ENCODE measurements at places on chromosomes 3 and 15.
A peak's percentile ranks its signal among the peaks of the same experiment; 100 is the strongest.

DNA sequence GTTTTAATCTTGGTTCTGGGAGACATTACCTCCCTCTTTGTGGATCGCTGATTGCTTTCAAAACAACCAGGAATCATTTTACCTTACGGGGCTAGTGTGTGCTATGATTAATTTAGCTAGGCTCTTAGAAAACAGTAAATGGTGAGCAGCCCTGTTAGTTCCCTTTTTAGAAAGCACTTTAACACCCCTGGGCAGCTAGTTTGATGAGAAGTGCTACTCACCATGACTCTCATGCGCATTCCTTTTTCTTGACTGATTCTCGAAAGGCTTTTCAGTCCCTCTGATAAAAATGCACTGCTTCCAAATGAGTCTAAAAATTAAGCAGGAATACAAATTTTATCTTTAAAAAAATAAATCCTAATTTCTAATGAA is 75.3 kb upstream of the LEKR1 start:
- no peak for DNase-seq

DNA sequence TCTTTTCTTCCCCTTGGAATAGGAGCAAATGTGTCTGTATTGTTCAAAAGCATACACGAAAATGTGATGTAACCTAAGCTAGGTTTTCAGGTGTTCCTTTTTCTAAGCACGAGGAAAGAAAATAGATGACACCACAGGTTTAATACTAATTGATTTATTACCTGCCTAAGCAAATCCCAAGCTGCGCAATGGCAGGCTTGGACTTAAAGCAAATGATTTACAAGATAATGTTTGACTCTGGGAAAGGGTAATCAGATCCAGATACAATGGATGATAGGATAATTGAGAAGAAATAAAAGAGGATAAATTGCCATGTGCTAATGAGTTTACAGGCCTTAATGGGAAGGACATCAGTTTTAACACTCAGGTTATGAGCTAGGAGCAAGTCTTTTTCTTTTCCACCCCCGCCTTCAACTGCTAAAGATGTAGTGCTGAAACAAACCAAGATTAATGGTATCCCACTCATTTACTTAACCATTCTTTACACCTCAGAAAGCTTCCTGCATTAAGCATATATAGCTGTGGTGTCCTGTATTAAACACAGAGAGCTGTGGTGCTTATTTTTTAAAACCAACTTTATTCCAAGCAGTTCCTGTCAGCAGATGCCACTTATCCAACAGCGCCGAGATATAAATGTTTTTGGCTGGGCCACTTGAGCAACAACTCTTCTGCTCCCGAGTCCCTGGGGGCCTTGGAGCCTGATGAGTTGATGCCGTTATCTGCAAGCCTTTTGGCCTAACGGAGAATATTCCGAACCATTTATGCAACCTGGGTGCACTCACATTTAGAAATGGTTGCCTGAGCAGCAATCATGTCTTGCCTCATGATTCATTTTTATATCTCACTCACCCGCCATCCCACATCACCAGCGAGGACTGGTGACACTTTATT is 205.5 kb downstream of the MECOM start:
- no peak for DNase-seq

- DNase-seq, result no peak
Observed at GRCh38 chr15:38707802-38708671, 143.4 kb upstream of the RASGRP1 start.

GRCh38 chr3:177050501-177051237 is 146.6 kb downstream of the TBL1XR1 start:
- peak; percentile 17 for DNase-seq

GRCh38 chr15:80695099-80695910 is at the start of gene ABHD17C:
TSS of gene ABHD17C (plus strand) at chr15:80695310. CDS start at chr15:80695430, 120 bp downstream.
- peak; percentile 76 for DNase-seq

DNA sequence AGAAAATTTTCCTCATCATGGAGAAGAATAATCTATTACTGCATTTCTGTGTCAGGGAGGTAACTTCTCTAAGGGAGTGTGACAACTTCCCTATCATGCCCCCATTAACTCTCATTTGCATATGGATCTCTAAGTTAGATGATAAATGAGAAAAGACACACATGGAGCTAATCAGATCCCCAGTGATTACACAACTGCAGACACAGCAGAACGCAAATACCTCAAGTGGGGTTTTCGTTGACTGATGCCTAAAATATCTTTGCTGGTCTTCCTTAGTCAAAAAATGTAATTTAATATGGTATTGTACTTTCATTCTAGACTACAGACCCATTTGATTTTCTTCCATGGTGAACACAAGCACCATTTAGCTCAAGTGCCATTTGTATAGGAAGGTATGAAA is 630.5 kb downstream of the TBL1XR1 start:
- no peak for DNase-seq

DNA sequence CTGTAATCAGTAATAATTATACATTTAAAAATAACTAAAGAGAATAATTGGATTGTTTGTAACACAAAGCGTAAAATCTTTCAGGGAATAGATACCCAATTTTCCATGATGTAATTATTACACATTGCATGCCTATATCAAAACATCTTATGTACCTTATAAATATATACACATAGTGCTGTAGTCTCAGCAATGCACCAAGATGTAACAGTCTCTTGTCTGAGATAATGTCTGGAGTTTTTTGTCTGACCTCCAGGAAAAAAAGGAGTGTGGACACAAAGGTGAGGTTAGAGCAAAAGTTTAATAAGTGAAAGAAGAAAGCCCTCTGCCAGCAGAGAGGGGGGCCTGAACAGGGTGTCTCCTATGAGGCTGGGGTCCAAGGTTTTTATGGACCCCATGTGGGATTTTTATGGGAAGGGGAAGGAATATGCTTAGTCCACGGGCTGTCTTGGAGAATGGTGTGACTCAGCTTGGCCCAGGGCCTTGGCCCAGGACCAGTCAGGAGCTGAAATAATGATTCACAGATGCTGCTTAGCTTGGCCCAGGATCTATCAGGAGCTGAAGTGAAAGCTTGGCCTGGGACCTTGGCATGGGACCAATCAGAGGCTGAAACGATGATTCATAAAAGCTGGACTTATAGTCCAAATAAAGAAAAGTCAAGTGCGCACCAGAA is 545.0 kb downstream of the ZPLD1 start:
- no peak for DNase-seq

- no peak for DNase-seq
Observed at GRCh38 chr3:126353694-126354321, 3.4 kb downstream of the KLF15 start.

DNA sequence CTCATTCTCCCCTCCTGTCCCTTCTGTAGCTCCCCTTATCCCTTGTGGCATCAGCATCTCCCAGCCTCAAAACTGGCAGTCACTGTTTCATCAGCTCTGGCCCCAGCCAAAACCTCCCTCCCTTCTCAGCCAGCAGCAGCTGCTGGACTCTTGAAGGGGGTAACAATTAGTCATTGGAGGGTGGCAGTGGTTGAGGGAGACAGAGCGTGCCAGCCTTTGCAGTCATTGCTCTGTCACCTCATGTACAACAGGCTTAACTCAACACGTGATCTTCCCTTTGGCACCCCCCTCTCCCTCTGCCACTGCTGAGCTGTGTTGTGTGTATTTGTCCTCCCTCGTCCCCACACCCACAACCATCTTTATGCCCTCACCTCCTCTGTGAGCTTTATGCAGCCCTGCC is 28.2 kb downstream of the RBP2 start:
- DNase-seq, result no peak

DNA sequence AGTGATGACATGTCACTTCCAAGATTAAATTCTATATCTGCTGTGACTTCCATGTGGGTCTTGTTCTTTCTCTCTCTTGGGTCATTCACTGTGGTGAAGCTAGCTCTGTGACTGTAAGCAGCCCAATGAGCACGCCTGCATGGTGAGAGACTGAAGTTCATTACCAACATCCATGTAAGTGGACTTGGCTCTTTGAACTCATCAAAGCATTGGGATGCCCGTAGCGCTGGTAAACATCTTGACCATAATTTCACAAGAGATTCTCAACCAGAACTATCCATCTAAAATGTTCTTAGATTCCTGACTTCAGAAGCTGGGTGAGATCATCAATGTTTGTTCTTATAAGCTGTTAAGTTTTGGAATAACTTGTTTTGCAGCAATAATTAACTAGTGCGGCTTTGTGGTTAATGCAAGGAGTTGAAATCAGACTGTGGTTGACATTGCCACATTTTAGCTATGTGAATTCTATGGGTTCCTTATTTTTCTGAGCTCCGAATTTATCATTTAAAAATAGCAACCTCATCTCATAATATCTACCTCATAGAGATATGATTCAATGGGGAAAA is 31.6 kb upstream of the LRRC3B start:
- no peak for DNase-seq

DNA sequence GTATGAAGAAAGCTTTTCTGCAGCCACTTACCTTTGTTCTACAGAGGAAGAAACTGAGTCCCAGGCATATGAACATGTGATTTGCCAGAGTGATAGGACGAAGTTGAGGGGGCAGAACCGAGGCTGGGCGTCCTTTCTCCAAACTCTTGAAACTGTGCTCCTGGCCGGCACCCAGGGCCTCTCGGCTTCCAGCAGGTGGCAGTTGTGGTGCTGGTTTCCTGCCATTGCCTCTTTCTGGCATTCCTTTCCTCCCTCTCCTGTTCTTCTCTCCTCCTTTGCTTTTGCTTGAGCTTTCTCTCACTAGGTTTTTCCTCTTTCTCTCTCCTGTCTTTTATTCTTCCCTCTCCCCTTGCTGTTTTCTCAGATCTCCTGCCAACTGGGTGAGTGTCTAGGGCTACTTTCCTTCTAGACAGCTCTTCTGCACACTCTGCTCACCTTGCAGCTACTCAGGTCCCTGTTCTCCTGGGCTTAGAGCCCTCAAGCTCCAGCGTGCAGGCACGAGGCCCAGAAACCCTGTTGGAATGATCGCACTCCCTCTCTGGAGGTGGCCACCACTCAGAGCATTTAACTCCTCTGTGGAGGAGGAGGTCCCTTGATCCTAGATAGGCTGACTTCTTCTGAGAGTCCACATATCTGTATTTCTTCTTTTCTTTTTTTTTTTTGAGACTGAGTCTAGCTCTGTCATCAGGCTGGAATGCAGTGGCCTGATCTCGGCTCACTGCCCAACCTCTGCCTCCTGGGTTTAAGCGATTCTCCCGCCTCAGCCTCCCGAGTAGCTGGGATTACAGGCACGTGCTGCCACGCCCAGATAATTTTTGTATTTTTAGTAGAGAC is 26.2 kb downstream of the TRAK1 start:
- no peak for DNase-seq

DNA sequence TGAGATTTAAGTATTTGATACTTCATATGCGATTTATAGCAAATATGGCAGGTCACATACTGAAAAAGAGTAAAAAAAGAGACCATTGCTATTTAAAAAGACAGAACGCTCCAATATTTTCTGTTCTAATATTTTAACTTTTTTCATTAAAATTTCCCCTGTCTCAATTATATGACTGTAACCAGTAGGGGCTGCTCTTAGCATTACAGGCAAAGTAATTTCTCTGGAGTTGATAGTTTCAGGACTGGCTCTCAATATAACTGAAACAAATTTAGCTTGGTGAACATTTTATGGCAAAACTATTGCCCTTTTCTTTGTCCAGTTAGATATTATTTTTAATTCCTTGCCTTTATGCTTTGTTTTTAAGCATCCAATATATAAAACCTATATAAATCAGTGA is 286.3 kb upstream of the ROBO2 start:
- DNase-seq, result no peak

- no peak for DNase-seq
Observed at GRCh38 chr3:15056676-15057404, 8.3 kb downstream of the MRPS25 start.

DNA sequence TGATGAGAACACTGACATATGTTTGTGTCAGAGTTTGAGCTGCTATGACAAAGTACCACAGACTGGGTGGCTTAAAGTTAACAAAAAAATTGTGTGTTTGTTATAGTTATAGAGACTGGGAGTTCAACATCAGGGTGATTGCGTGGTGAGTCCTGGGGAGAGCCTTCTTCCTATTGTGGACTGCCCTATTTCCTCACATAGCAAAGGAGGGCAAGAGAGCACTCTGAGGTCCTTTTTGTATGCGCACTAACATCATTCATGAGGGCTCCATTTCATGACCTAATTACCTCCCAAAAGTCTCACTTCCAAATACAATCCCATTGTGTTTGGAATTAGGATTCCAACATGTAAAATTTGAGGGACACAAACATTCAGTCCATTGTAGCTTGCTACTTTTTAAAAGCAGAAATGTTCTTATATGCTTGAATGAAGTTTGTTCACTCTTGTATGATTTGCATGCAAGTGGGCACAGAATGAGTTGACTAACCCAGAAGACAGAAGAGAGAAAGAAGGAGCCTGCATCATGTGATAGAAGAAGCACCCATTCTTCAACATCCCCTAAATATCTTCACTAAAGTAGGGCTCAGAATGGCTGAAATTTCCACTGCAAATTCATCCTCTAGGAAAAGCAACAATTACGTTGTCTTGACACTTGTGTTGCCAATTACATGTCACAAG is 18.9 kb upstream of the ALCAM start:
- DNase-seq, result no peak

DNA sequence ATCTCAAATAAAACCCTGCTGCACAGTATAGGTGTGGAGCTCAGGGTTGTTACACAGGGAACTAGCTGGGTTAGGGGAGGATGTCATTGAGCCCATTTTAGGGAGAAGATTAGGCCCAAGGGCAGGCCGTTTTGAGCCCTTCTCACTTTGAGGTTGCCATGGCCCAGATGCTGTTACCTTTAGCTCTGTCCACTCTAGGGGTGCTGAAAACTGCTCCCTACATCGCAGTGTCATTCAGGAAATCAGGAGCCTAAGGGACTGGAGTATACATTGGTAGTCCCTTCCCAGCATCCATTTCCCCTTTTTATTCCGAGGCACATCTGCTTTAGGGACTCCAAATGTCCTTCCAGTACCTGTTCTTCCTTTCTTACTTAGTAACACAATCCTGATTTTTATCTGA is 79.0 kb upstream of the SELENOK start:
- no peak for DNase-seq

- DNase-seq, result peak; percentile 70
Observed at GRCh38 chr3:122025296-122025695, 3.2 kb upstream of the ILDR1 start.

DNA sequence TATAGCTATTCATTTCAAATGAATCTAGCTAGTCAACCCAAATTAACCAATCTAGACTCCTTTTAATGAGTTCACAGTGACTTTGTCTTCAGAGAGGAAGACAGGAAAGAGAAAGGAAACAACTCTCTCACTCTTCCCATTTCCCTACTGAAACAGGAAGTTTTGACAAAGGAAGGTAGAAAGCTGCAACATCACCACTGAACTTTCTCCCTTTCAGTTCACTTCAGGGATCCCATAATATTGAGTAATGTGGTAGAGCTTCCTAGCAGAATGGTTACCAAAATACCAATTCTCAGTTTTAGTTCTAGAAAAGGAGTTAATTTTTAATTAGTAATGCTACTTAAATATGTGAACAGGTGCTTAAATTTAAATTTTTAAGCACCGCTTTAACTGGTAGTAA is 7.5 kb downstream of the VPS13C start:
- DNase-seq, result no peak

GRCh38 chr3:172317984-172318383 is 130.3 kb downstream of the GHSR start:
- peak; percentile 37 for DNase-seq

DNA sequence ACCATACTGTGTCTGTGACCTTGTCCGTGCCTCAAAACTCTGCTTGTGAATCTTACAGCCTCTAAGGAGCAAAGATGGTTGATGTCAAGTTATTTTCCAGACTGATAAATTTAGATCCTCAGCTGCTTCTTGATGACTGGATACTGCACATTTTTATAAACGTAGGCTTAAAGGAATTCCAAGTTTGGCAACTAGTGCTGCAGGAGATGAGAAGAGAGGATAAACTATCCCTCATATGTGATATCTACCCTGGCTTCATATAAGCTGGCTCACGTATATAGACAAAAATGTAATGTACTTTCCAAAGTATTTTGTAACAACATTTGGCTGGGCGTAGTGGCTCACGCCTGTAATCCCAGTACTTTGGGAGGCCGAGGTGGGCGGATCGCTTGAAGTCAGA is 89.6 kb downstream of the GMPS start:
- no peak for DNase-seq
